ENCODE measurements at places on chromosomes 7 and 10.

DNA sequence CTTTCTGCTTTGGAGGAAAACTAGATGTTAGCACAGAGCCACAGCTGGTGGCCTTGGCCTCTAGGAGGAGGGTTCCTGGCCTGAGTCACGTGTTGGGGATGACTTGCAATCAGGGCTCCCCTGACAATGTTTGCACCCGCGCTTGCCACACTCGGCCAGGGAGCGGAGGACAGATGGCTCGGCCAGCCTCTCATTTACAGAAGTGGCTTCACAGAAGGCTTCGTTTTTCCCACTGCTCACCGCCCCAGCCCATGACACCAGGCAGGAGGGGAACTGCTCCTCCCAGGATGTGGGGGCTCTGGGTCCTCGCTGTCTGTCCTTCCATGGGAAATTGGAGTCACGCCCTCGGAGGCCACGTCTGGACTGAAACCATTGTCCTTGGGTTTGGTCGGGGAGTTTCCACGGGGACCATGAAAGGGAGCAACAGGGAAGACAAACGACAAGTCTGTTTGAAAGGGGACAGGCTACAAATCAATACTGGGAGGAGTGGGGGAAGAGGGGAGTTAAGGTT is 49.6 kb upstream of the UBE3C start:
- no peak for DNase-seq

GRCh38 chr7:155811895-155812761 is at the start of gene SHH:
Gene SHH (minus strand): TSS chr7:155812463. CDS start chr7:155812122, 341 bp downstream.
- DNase-seq: peak; percentile 92

DNA sequence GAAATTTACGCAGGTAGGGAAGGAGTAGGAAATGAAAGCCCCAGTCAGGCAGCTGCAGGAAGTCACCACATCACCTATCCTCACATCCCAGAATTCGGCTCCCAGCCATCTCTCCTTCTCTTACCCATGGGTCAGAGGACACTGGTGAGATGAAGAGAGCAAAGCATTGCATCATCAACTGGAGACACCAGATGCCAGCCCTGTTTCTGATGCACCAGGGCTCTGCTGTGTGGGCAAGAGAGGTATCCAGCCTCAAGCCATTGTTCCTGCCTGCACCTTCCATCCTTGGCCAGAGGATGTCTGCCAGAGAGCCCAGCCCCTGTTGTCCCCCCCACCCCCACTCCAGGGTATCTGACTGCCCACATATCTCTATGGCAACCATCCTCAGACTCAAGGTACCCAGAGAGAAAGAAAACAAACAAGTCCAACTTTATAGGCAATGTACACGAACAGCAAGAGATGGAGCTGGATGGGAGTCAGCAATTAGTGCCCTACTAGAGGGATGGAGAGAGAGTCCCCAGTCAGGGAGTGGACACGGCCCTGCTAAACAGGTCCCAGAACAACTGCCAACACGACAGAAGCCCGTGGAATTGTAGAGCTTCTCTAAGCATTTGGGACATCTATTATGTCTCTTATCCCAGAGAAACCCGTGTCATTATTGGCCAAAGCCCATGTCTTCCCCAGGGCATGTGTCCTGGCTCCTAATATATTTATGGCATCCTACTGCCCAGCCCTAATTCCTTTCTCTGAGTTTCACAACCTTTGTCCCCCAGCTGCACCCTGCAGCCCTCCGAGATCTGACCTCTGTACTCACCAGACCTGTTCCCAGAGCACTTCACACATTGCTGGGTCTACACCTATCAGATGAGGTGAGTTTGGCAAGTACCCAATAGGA is 2.8 kb downstream of the CAMK2G start:
- no peak for DNase-seq

DNA sequence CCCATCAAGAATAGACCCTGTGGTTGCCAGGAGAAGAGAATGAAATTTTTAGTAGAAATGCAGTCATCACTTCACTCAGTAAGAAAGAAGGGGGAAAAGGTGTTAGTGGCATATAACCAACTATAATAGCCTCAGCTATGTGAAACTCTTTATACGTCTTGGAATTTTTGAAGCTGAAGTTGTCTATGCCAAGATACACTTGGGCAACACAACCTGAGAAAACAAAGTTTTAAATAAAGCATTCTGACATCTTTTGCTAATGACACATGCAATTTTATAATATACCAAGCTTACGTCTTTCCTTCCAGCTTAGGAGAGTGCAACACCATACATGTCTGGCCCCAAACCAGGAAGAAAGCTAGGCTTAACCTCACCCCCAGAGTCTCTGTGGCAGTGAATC is 40.8 kb upstream of the ZNF438 start:
- DNase-seq: no peak

- no peak for DNase-seq
Observed at GRCh38 chr7:51140199-51141164, 176.1 kb downstream of the COBL start.

DNA sequence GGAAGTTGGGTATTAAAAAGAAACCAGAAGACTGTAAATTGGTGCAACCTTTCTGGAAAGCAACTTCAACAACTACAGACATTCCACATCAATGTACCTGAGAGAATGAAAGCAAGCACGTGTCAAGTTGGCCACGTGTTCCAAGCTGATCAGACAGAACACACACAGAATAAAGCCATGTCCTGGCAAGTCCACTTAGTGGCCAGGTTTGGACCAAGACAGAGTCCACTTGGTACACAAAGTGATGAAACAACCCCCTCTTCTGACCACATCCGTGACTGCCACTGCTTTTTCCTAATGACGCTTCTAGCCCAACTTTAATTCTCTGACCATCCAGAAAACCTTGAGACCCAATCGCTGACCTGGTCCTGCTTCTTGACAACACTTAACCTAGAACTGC is 109.4 kb downstream of the ABLIM1 start:
- no peak for DNase-seq

DNA sequence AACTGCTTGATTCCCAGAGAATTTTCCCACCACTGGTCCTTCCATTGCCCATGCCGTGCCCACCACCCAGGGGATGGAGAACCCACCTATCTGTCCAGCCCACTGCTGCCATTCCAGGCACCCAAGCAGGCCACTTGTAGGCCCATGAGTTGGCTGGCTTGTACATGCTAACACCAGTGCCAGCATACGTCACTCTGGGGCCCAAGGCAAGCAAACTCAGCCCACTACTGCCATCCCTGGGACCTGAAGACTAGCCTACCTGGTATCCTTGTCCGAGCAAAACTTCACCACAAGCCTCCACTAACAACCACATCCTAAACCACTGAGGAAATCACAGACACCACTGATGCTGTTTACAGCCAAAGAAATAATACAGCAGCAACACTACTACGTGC is 44.7 kb upstream of the CDK6 start:
- no peak for DNase-seq

DNA sequence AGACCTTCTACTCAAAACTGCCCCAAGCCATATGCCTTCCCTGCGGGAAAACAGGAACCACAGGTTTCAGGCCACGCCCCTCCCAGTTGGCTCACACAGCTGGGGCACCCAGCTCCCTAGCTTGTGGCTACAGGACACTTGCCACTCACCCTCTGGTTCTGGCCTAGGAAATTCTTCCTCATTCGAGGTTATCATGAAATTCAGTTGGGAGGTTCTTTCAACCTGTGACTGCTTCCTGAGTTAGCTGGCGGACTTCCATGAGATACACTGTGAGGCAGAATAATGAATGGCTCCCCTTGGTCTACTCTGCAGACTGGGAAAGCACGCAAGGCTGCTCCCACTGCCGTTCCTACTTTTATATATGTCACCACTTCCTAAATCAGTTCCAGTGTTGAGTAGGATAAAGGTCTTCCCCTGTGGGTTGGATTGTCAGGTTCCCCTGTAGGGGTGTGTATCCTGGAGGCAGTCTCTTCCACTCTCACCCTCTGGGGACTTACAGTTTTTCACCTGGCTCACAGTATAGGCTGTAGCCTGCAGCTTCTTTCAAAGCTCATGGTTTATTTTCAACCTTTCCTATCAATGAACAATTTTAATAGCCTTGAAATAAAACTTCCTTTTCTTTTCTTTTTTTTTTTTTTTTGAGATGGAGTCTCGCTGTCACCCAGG is 37.0 kb downstream of the GPR22 start:
- DNase-seq: no peak

- no peak for DNase-seq
Observed at GRCh38 chr10:17805330-17805729, 3.8 kb upstream of the MRC1 start.

DNA sequence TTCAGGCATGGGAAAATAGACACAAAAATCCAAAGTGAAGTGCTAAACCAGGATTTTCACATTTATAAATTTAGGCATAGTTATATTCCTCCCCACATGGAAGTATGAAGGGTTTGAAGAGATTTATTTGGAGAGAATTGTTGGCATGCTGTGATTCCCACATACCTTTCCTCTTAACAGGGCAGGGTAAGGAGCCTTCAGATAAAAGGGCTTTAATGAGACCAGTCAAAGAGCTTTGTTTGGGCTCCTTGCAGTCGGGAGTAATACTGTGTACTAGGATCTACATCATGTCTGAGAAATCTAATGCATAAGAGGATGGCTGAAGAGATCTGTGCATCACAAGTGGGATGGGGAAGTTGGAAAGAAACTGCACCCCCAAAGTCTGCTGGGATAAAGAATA is 140.8 kb upstream of the PTN start:
- no peak for DNase-seq

DNA sequence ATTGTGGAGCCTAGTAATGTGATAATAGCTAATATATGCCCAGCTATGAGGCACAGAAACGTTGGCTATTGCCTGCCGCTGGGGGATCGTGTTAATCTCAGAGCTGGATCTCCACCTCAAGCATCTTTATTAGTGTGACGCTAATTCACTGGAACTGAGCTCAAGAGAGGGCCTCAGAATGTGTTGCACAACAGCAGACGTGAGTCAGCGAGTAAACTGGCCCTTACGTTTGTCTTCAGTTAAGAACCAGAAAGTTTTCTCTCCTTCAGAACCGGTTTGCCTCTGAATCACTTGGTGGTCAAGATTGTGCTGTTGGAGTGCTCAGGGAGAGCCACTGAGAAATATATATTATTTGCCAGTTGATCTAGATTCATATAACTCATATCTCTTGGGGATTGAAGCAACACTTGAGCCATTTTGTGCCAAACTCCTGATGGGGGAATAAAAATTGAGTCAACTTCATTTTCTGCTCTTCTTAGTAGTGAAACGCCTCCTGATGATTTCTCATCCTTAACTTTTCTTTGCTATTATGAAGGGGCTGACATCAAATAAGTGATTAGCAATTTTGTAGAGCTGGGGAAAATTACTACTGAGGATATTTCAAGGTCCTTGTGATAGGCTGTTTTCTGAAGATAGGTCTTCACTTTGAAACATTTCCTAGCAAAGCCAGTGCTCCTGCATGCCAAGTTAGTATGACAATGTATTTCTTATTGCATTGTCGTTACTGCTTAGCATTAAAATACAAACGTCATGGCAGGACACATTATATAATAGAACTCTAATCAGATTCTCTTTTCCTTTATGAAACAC is 22.3 kb downstream of the BZW2 start:
- DNase-seq: no peak

GRCh38 chr10:33698033-33698432 is 363.6 kb upstream of the NRP1 start:
- no peak for DNase-seq

DNA sequence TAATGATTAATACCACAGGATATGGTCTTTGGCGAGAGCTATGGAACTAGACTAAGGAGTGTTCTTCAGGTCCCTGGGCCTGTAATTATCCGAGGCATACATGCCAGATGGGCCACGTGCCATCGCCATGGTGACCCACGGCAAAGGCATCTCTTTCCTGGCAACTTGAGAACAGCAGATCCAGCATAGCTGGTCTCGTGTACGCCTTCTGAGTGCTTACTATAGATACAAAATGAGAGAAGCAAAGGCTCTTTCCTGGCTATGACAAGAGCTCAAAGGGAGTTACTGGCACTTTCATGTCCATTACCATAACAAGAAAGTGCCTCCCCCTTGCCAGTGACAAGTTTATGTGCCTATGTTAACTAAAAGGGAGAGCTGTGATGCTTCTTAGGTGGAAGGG is 26.0 kb upstream of the GLI3 start:
- peak; percentile 80 for DNase-seq

GRCh38 chr10:87053577-87054181 is 33.6 kb downstream of the FAM25A start:
- peak; percentile 15 for DNase-seq

DNA sequence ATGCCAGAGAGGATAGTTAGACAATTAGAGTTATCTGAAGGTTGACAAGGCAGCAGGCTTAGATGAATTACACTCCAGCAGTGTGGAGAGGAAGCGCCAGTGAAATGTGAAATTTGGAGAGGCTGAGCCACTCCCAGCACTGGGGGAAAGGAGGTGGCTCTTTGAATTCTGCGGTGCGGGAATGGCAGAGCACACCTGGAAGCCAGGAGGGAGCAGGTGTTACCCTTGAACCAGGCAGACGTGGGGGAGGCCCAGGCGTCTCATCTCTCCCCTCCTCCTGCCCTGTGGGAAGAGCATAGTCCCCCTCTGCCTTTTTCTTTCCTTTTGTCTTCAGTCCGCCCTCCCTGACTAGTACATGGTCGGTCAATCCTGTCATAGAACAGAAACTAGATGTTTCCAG is 203.1 kb downstream of the DPP6 start:
- no peak for DNase-seq

- no peak for DNase-seq
Observed at GRCh38 chr10:86434656-86435055, 68.1 kb upstream of the GRID1 start.

DNA sequence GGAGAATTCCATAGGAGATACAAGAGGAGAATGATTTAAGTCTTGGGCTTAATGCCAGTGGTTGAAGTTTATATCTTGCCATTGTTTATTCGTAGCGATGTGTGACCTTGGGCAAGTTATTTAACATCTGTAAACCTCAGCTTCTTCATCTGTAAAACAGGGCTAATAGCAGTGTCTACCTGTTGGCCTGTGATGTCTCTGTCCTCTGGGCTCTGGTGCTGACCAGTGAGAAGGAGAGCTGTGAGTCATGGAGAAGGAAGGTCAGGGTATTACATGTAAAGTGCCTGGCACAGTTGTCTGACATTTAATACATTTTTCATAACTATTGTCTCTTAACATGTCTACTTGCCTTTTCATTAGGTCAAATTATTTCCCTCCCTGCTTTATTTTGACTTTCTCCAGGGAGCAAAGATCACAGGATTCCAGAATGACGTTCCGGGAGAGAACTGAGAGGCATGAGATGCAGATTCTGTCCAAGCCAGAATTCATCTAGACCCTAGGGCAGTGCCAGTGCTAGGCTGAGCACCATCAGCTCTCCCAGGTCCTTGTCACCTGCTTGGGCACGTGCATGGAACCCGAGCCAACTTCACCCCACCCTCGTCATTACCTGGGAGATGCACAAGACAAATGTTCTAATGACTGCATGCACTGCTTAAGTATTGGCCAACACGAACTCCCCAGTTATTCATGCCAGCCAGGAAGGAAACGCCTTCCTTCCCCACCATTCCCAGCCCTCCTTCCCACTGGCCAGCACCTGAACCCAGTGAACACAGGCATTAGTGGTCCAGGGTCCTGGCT is 187.9 kb downstream of the DPY19L1 start:
- no peak for DNase-seq

DNA sequence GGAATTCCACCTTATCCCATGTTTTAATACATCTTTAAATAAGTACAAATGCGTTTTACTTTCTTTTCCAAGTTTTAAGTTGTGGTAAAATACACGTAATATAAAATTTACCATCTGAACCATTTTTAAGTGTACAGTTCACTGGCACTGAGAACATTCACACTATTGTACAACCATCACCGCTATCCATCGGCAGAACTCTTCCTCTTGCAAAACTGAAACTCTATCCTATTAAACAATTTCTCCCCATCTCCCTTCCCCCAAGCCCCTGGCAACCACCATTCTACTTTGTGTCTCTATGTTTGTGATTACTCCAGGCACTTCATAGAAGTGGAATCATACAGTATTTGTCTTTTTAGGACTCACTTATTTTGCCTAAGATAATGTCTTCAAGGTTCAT is 33.8 kb downstream of the HIP1 start:
- DNase-seq: no peak

GRCh38 chr7:83204715-83205114 is 42.0 kb upstream of the PCLO start:
- no peak for DNase-seq
